Esophagus muscularis mucosa (tissue), 4 donors: ENCODE measurements at places on chromosomes 5 and 9. TPM values are rescaled to one million over a fixed set of nuclear protein-coding genes. Genes with fewer than 3 reads are reported as not detected.
A peak's percentile ranks its signal among the peaks of the same experiment; 100 is the strongest.

TAS2R1 gene
- not detected for total RNA-seq

FREM1 gene
- 1.7 TPM for total RNA-seq

LECT2 gene
- total RNA-seq, result not detected

DMGDH gene
- total RNA-seq, result 7.4 TPM

EMB gene
- 12.0 TPM for total RNA-seq

RXFP3 gene
- not detected for total RNA-seq

LCN15 gene
- not detected for total RNA-seq

DAPK1 gene
- total RNA-seq, result 96.8 TPM

GCNT1 gene
- 4.9 TPM for total RNA-seq

- H3K36me3 ChIP-seq, result no peaks in the 10 kb centered on the region
- no peak overlapping the region for H3K4me3 ChIP-seq
- no peak overlapping the region for H3K27ac ChIP-seq
- no peak for DNase-seq
Observed at GRCh38 chr5:30592833-30593232, 600.7 kb upstream of the CDH6 start.

GRCh38 chr5:179879003-179879689 is 20.5 kb upstream of the MRNIP start:
- no peak overlapping the region for H3K4me3 ChIP-seq

DNA sequence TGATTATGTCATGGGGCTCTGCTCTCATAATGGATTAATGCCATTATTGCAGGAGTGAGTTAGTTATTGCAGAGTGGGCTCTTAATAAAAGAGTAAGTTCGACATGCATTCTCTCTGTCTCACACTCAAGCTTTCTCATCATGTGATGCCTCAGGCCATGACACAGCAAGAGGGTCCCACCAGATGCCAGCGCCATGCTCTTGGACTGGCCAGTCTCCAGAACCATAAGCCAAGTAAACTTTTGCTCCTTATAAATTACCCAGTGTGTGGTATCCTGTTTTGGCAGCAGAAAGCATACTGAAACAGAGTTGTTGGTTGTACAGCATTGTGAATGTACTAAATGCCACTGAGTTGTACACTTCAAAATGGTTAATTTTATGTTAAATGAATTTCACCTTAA is 138.1 kb downstream of the MYO10 start:
- no peaks in the 10 kb centered on the region for H3K4me1 ChIP-seq
- no peaks in the 10 kb centered on the region for H3K36me3 ChIP-seq
- H3K27ac ChIP-seq, result no peak overlapping the region
- H3K4me3 ChIP-seq, result no peak overlapping the region

GRCh38 chr9:90847971-90848370 is 46.4 kb downstream of the SYK start:
- DNase-seq, result no peak
- H3K36me3 ChIP-seq, result peaks cover 6% of the 10 kb centered on the region
- no peaks in the 10 kb centered on the region for H3K27me3 ChIP-seq
- H3K4me1 ChIP-seq, result no peaks in the 10 kb centered on the region
- no peak overlapping the region for H3K4me3 ChIP-seq

GRCh38 chr5:113056988-113057387 is 80.4 kb downstream of the DCP2 start:
- no peaks in the 10 kb centered on the region for H3K36me3 ChIP-seq
- H3K4me1 ChIP-seq, result peaks cover 6% of the 10 kb centered on the region
- DNase-seq, result no peak
- no peaks in the 10 kb centered on the region for H3K27me3 ChIP-seq
- no peak overlapping the region for H3K27ac ChIP-seq

DNA sequence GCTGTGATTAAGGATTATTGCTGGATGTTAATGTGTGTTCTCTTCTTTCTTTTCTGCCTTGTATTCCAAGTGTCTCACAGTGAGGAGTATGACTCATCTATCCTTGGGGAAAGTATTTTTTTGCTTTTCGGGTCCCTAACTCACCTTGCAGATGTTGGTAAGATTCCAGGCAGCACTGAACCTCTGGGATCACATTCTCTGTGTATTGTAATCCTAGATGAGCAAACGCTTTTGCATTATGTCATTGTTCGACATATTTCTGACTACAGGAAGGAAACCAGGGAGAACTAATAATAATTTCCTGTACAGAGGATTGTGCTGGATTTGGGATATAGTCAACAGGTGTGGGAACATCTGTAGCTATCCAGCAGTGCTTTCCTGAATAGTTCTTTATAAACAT is 246.1 kb upstream of the TUT7 start:
- no peaks in the 10 kb centered on the region for H3K27me3 ChIP-seq
- H3K4me1 ChIP-seq, result peaks cover 5% of the 10 kb centered on the region
- H3K4me3 ChIP-seq, result no peak overlapping the region
- no peaks in the 10 kb centered on the region for H3K36me3 ChIP-seq
- H3K27ac ChIP-seq, result no peak overlapping the region
- no peak for DNase-seq

DNA sequence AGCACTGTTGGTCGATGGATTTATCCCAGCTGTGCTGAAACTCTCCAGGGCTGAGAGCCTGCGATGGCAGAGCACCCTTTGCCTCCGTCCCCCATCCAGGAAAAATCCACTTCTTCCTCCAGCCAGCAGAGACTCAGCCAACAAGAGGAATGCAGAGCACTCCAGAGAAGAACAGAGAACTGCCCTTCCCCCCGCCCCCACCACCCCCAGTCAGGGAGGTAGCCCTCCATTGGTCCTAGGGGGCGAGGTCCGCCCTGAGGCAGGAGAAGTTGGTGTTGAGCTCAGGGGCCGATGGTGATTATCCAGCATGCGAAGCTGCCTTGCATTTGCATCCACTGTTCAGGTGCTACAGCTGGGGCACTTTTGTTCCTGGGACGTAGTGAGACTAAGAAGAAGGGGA is 9.0 kb downstream of the TLX3 start:
- H3K27me3 ChIP-seq, result peaks cover 69% of the 10 kb centered on the region
- H3K36me3 ChIP-seq, result no peaks in the 10 kb centered on the region
- no peak overlapping the region for H3K27ac ChIP-seq
- no peak overlapping the region for H3K4me3 ChIP-seq
- H3K4me1 ChIP-seq, result peaks cover 23% of the 10 kb centered on the region

DNA sequence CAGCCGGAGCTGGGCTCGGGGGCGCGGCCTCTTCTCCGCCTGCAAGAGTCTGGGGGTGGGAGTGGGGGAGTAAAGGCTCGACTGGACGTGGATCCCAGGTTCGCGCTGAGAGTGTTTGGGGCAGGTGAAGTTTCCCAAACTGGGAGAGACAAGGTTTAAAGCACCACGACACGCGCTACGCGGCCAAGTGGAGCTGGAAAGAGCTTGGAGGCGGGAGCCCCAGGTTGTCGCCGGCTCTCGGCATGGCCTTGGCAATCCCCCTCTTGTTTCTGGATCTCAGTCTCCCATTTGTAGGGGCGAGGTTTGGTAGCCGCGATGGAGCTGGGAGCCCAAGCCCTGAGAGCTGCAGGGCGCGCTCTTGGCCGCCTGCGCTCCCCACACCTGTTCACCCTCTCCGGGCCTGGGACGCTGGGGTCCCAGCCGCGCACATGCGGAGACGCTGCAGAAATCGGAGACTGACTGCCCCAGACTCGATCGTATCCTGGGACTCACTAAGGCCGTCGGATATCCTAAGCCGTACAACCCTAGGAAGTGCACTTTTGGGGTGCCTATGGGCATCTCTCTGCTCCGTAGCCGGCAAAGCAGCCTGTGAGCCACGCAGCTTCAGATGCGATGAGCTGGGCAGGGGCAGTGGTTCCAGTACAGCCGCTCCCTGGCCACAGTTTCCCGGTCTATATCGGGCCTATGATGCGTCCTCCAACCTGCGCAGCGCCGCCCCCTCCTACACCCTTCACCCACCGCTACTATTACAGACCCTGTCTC is 937 bp downstream of the TMOD1 start:
- H3K27ac ChIP-seq, result peak overlapping the region; percentile 98
- no peaks in the 10 kb centered on the region for H3K36me3 ChIP-seq
- peak; percentile 90 for DNase-seq
- H3K27me3 ChIP-seq, result no peaks in the 10 kb centered on the region

- DNase-seq, result no peak
- no peaks in the 10 kb centered on the region for H3K36me3 ChIP-seq
- H3K27ac ChIP-seq, result no peak overlapping the region
- H3K4me1 ChIP-seq, result no peaks in the 10 kb centered on the region
- H3K4me3 ChIP-seq, result no peak overlapping the region
- no peaks in the 10 kb centered on the region for H3K27me3 ChIP-seq
Observed at GRCh38 chr5:105573575-105573974, 2011.0 kb upstream of the NUDT12 start.

DNA sequence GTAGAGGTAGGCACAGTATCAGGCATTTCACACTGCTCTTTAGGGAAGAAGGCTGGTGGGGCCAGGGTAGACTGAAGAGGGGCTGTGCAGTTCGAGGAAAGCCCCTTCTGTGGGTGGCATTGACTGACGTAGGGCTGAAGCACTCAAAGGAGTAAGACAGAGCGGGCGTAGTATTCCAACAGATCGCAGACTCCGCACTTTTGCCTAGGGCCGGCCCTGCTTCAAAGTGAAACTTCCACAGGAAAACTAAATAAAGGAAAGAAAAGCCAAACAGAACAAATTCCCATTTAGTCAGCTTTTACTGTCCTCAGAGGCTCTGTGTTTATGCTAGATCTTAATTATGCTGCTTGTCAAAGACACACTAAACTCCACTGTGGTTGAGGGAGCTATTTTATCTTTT is 493.0 kb upstream of the WWC1 start:
- H3K27ac ChIP-seq, result no peak overlapping the region
- no peaks in the 10 kb centered on the region for H3K36me3 ChIP-seq
- H3K4me1 ChIP-seq, result no peaks in the 10 kb centered on the region
- no peak for DNase-seq

GRCh38 chr5:82287625-82288024 is 9.5 kb upstream of the RPS23 start:
- no peak for DNase-seq
- H3K4me1 ChIP-seq, result no peaks in the 10 kb centered on the region
- no peak overlapping the region for H3K27ac ChIP-seq
- H3K4me3 ChIP-seq, result no peak overlapping the region
- H3K36me3 ChIP-seq, result no peaks in the 10 kb centered on the region
- no peaks in the 10 kb centered on the region for H3K27me3 ChIP-seq
